ENCODE measurements at places on chromosomes 11 and 22.
A peak's percentile ranks its signal among the peaks of the same experiment; 100 is the strongest.

DNA sequence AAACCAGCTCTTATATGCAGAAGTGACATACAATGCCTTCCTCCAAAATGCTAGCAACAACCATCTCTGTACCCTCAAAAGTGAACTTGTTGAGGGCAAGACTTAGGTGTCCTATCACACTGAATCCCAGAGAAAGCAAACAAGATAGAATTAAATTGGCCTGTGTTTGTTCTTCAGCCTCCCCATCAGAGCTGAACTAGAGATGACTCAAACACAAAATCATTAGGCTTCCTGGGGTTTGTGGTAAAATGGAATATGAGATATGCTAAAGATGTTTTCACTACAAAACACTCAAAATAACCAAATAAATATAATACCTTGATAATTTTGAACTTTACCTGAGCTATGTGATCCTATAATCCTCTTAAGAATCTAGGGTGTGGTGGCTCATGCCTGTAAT is 31.6 kb downstream of the ZNF214 start:
- no peak for DNase-seq

- DNase-seq, result no peak
These were observed 3.4 kb downstream of the TYR start for GRCh38 chr11:89181111-89181510.

- DNase-seq, result no peak
These were observed 49.7 kb downstream of the CCDC34 start for GRCh38 chr11:27313157-27313821.

- no peak for DNase-seq
These were observed 20.0 kb downstream of the CD6 start for GRCh38 chr11:60991457-60991856.

- DNase-seq, result peak; percentile 94
These were observed at the start of gene PGM2L1 for GRCh38 chr11:74398244-74399159. TSS of gene PGM2L1 (minus strand) at chr11:74398433. CDS start at chr11:74398161, 272 bp downstream.

DNA sequence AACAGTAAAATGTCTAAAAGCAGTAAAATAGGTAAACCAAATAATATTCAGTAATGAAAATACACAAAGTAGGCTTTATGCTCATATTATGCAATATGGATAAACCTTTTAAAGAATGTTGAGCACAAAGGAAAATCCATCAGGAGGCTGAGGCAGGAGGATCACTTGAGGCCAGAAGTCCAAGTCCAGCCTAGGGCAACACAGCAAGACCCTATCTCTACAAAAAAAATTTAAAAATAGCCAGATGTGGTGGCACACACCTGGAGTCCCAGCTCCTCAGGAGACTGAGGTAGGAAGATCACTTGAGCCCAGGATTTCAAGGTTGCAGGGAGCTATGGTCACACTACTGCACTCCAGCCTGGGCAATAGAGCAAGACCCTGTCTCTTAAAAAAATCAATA is 17.7 kb upstream of the LMO2 start:
- no peak for DNase-seq

DNA sequence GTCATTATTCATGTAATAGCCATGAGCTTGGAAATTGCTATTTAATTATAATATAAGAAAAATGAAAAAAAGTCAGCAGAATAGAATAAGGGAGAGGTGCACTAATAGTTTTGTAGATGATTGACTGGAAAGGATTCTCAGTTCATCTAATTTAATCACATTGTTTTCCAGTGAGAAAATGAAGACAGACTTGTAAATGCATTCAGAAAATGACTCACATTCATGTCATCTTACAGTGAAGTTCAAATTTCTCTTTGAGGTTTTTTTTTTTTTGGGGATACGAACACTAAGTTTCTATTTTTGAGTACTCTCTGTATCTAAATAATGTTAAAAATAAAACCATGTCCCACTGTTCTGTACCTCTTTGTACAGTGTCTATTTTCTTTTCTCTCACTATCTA is 18.5 kb upstream of the OR4A16 start:
- no peak for DNase-seq

GRCh38 chr22:27842201-27842600 is 40.6 kb upstream of the MN1 start:
- no peak for DNase-seq

DNA sequence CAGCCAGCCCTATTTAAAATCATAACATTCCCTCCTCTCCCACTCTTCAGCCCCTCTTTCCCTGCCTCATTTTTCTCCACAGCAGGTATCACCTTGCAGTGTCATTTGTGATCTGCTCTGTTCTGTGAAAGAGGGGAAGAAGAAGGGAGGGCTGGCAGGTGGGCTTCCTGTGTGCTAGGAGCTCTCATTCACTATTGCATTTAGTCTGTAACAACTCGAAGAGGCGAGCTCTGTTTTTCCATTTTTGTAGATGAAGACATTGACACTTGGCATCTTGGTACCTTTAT is 52.1 kb upstream of the CRYBB3 start:
- no peak for DNase-seq

DNA sequence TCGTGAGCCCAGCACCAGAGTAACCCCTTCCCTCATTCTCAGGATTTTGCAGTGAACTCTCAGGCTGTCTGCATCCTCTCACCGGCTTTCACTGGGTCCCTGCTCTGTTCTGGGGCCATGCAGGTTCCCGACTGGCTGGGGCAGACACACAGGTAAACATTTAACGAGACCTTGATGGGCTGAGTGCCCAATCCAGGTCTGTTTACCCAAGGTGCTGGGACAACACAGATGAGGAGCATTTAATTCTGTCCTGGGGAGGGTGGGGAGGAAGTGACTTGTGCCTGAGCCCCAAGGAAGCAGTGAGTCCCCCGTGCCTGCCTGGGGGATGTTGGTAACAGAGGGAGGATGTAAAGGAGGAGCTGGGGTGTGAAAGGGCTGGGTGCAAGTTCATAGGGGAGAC is 4.4 kb downstream of the BIK start:
- DNase-seq, result no peak

DNA sequence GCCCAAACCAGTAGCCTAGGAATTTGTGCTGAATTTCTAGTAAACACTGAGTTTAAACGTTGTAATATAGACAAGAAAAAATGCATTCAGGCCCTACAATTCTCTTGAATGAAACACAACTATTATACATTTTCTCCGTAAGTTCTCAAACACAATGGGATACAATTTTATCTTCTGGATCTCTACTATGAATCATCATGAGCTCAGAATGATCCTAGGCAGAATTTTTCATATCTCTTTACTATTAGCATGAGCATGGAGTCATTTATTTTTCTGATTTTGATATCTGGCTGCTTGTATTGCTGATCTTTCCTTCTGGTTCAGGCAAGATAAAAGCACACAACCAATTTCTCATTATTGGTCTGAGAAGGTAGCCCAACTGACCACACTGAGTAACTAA is 1123.4 kb upstream of the RAG2 start:
- no peak for DNase-seq

- DNase-seq, result no peak
These were observed 367.1 kb upstream of the B3GAT1 start for GRCh38 chr11:134779179-134779578.

- DNase-seq, result no peak
These were observed 51.2 kb downstream of the KCNJ4 start for GRCh38 chr22:38403812-38404211.

DNA sequence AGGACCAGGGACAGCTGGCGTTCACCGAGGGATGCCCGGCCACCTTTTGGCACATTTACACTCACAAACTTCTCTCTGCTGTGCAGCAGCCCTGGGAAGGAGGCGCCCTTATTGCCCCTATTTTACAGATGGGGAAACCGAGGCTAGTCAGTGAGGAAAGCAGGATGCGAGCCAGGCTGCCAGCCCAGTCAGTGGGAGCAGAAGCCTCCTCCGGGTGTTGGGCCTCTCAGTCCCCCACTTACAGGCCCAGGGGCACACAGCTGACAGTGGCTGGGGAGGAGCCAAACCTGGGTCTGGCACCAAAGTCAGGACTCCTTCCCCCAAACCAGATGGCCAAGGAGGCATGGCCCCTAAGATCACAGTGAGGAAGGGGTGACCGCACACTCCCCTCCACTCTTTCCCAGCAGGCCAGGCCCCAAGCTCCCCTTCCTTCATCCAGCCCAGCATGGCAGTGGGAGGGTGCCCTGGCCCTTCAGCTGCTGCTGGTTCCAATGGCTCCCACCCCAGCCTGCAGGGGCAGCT is 121.4 kb upstream of the ANO1 start:
- DNase-seq, result no peak

DNA sequence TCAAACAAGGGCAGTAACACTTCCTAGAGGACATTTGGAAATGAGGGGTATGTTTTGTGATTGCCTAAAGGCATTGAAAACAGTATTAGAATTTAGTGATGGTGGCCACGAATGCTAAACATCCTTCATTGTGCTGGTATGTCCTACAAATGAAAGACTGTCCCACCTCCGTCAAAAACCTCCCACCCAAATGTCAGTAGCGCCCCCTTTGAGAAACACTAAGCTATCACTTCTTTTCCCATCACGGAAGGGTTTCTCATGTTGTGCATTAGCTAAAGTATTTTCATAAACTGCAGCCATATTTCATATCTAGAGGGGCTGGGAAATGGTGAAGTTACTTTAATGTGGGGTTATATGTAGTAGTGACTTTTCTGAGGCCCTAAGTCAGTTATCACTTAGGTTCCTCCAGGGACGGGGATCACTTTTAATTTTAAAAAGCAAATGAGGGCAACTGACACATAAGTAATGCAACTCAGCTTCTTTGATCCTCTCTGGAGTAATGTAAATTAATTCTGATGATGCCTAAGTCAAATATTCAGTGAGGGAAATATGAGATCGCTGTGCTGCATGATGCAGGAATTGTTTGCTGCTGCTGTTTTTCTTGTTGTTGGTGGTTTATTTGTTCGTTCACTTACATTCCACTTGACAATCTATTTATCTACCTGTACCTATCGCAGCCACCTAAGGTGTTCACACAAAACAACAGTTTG is 1403.4 kb upstream of the TENM4 start:
- no peak for DNase-seq

DNA sequence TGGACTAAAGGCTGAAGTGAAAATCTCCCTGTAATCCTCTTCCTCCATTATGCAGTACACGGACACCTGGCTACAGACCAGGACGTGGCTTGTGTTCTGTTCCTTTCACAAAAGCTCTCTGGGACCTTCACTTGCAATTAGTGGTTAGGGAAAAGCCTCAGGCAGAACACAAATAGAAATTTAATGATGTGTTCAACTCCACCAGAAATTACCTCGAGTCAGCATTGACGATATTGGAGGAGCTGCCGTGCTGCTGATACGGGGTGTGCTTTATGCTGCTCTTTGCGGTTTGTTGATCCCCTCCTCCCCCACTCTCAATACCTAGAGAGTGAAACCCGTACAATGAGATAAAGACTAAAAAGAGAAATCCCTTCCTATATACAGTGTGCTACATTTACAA is 48.9 kb downstream of the POLD3 start:
- DNase-seq, result no peak

DNA sequence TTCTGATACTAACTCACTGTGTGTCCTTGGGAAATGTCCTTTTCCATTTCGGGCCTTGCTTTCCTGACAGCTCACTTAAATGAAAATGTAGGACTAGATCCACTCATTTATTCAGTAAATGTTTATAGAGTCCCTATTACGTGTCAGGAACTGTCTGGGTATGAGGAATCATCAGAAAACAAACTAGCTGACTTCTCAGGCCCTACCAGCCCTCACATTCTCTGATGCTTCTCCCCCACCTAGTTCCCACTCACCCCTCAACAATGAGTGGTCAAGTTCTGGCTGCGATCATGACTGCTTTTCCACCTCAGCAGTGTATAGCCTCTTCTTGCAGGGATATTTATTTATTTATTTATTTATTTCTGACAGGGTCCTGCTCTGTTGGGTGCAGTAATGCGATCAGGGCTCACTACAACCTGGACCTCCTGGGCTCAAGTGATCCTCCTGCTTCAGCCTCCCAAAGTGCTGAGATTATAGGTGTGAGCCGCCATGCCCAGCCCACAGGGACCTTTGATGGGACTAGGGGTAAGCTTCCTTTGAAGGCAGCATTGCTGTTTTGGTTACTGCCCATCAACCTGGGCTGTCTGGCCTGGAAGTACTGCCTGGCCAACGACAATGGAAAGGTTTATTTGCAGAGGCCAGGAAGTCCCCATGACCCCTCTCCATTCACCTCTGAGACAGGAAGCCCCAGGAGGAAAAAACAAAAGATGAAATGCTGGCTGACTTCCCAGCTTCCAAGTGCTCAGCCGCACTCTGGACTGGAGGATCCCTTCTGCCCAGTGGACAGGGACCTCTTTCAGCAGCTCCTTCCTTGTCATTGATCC is 33.1 kb upstream of the POLD3 start:
- no peak for DNase-seq

DNA sequence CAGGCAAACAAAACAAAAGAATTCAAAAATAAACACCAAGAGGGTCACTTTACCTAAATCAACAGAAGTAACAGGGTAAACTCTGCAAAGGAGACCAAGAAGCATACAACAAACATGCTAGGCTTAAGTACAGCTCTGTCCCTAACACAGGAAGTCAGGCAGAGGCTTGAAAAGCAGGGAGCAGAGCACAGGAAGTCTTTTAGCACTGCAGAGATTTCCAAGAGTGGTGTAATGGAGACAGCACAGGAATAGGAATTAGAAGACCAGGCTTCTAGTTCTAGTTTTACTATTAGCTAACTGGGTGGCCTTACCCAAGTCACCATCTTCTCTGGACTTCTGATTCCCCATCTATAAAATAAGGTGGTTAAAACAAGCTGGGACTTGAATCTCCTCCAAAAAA is 1.9 kb downstream of the RBFOX2 start:
- DNase-seq, result no peak

DNA sequence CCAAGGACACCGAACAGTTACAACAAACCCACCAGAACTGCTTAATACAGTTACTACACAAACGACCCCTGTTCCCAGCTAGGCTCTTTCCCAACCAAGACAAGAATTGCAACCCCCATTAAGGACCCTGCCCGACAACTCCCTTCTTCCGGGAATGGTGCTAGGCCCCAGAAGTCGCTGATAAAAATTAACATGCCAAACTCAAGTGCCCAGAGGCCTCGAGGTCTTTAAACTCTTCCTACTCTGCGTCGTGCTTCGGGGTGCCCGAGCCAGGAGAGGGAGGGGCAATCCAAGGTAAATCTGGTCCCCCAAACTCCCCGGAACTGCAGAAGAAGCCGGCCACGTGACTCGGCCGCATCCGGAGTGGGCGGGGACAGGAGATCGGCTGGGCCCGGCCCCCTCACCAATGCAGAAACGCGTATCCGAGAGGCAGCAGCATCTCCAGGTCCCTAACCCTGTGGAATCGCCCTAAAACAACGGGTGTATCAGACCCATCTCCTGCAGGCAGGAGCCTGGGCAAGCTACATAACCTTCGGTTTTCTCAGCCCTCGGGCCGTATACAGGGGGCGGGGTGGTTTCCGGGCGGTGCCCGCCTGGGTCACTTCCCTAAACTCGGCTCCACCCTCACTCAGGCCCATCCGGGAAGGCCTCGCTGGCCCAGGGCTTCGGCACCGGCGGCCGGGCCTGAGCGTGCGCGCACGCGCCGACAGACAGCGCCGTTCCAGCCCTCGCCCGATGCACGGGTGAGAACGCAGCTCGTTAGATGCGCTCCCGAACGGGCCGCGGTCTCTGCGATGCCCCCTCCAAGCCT is 1.1 kb downstream of the CFL1 start:
- peak; percentile 78 for DNase-seq

- no peak for DNase-seq
These were observed 70.0 kb upstream of the GRIK4 start for GRCh38 chr11:120441592-120441991.

Data from CD4-positive, alpha-beta T cell treated with Interleukin-4 for 4 hours (primary cell).